ENCODE measurements at places on chromosomes 6 and 20.
A peak's percentile ranks its signal among the peaks of the same experiment; 100 is the strongest.

- DNase-seq, result no peak
Measured at GRCh38 chr6:157604816-157605215, 218.2 kb upstream of the SNX9 start.

DNA sequence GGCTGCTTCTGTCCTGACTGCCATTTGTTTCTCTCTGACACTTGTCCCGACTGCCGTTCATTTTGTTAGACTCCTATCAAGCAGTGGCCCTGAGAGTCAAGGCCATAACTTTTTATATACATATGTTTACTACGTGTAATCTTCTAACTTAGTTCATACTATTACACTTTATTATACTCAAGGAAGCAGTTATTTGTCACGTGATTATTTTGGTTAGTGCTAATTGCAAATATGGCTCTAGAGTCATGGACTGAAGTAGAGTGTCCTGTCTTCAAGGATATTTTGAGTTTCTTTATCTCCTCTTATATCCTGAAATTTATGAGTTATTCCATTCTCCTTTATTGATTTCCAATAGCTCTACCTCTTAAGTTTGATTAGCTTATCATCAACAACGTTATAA is 294.2 kb upstream of the RNF217 start:
- no peak for DNase-seq

GRCh38 chr6:3270258-3270657 is 11.5 kb downstream of the PSMG4 start:
- DNase-seq, result no peak

DNA sequence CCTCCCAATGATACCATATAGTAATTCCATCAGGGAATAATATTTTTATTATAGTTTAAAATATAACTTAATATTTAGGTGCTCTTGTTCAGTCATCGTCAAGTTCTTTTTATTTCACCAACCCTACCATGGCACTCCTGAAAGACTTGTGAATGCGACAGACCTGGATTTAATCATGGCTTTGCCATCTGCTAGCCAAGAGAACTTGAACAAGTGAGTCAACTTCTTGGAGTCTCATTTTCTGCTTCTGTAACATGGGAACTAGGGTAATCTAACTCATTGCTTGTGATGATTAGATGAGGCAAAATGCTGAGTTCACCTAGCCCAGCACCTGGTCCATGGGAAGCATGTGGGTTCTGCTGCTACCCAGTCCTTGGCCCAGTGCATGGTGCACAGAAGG is 62.9 kb downstream of the ESR1 start:
- no peak for DNase-seq

GRCh38 chr6:47677381-47678100 is 20.8 kb upstream of the ADGRF4 start:
- no peak for DNase-seq

- DNase-seq, result no peak
Measured at GRCh38 chr6:82761674-82762345, 303.8 kb downstream of the UBE3D start.

GRCh38 chr6:87723170-87724078 is 21.4 kb upstream of the AKIRIN2 start:
- peak; percentile 76 for DNase-seq

GRCh38 chr6:119643876-119644275 is 294.3 kb upstream of the MAN1A1 start:
- DNase-seq, result no peak

DNA sequence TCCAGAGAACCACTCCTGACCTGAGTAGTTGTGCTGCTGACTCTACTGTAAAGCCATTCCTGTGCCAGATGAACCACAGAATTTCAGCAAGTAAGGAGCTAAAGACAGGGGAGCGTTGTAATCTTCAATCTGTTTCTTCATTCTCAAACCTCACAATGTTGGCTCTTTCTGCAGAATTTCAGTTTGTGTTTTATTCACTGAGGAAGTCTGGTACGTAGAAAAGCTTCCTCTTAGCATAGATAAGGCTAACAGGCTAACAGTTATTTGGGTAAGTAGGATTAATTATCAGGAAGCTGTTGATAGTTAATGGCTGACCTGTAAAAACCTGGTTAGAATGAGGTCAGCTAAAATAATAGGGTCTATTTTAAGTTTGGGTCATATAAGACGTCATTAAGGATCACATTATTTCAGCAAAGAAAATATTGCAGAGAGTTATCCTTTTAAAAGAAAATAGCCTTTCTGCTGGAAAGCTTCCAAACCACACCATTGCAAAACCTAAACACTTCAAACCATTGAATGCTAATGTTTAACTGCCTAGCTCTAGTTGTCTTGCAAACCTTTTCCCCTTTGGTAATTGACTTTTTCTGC is 14.1 kb upstream of the TENT5A start:
- DNase-seq, result no peak

DNA sequence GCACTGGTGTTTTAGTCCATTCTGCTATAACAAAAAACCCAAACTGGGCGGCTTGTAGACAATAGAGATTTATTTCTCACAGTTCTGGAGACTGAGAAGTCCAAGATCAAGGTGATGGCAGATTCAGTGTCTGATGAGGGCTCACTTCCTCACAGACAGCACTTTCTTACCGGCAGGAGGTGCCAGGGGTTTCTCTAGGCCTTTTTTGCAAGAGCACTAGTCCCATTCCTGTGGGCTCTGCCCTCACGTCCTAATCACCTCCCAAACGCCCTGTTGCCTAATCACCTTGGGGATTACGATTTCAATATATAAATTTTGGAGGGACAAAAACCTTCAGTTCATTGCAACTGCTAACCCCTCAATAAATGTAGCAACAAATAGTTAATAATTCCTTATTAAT is 140.0 kb upstream of the SGK1 start:
- DNase-seq, result no peak

- peak; percentile 96 for DNase-seq
Measured at GRCh38 chr6:33860706-33861474, 57.1 kb upstream of the MLN start.

GRCh38 chr20:8860011-8860495 is 208.8 kb upstream of the PLCB4 start:
- DNase-seq, result no peak

GRCh38 chr6:90541221-90541620 is 45.7 kb downstream of the MAP3K7 start:
- DNase-seq, result peak; percentile 76

- DNase-seq, result no peak
Measured at GRCh38 chr6:129340983-129341382, 369.0 kb downstream of the ARHGAP18 start.

- no peak for DNase-seq
Measured at GRCh38 chr6:28407401-28407800, 7.9 kb upstream of the ZSCAN12 start.

- no peak for DNase-seq
Measured at GRCh38 chr20:48607544-48607865, 220.3 kb downstream of the PREX1 start.

- no peak for DNase-seq
Measured at GRCh38 chr6:51892750-51893149, 194.7 kb downstream of the PKHD1 start.

DNA sequence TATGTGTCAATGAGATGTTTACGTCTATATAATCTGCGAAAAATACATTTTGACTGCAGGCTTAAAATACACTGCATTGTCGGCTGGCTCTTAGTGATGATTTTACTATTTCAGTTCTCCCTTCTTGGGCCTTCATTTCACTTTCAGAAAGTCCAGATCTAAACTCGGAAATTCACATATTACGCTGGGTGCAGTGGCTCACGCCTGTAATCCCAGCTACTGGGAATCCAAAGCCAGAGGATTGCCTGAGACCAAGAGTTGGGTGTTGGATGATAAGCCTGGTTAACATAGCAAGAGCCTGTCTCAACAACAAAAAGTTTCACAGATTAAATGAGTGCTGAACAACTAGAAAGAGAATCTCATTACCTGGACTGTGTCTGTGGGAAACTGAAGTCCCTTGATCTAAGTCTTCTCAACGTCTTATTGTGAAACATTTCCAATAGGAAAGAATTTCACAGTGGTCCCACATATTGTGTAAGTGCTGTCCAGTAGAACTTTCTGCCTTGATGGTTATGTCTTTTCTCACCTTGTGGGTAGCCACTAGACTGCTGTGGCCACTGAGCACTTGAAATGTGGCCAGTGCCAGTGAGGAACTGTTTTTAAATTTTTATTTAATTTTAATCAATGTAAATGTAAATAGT is 1.9 kb downstream of the GINM1 start:
- DNase-seq, result no peak

DNA sequence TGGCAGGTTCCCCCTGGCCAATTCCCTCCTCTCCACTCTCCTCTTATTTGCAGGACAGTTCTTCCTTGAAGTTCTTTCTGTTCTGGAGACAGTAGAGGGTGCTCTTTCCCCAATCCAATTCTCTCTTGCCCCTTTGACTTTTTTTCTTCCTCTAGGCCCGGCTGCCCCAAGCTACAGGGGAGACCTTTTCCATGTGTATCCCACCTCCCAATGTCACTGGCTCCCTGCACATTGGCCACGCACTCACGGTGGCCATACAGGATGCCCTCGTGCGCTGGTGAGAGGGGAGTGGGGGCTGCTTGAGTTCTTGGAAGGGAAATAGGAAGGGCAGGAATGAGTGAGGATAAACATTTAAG is 1.5 kb downstream of the VARS2 start:
- DNase-seq, result peak; percentile 66

GRCh38 chr6:137851669-137852068 is 15.4 kb upstream of the TNFAIP3 start:
- no peak for DNase-seq

DNA sequence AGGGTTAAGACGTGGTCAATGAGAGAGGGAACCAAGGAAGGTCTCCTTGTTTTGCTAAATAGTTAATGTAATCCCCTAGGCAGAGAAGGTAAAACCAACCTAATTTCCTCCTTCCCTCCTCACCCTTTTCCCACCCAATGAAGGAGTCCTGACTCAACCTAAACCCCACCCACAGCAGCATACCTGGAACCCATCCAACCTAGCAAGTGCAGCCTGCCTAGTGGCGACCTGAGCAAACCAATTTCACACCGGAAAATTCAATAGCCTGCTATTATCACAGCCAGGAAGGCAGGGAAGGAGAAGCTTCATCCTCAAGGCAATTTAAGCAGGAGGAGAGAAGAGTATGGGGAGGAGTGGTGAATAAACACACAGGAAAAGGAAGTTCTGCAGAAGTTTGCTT is 46.9 kb downstream of the OSTM1 start:
- no peak for DNase-seq

DNA sequence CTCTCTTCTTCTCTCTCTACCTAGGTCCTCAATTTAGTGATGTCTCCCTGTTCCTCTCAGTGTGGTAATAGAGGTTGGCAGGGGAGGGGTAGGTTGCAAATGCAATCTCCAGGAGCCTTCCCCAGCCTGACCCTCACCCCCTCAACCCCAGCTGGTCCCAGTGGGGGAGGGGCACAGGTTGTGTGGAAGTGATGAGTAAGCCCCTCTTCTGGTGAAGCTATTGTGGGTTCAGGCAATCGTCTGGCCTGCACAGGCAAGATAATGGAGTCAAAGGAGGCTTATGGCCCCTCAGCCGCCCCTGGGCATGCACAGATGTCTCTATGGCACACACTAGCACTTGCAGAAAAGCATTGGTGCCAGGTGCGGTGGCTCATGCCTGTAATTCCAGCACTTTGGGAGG is 10.8 kb upstream of the ADA start:
- no peak for DNase-seq

GRCh38 chr6:163554663-163555062 is 140.1 kb downstream of the QKI start:
- peak; percentile 31 for DNase-seq

DNA sequence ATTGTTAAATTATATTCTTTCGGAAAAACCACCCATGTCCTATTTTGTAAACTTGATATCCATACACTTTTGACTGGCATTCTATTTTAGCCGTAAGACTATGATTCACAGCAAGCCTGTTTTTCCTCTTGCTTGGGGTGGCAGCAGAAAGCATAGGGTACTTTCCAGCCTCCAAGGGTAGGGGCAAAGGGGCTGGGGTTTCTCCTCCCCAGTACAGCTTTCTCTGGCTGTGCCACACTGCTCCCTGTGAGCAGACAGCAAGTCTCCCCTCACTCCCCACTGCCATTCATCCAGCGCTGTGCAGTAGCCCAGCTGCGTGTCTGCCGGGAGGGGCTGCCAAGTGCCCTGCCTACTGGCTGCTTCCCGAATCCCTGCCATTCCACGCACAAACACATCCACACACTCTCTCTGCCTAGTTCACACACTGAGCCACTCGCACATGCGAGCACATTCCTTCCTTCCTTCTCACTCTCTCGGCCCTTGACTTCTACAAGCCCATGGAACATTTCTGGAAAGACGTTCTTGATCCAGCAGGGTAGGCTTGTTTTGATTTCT is 2.1 kb upstream of the ESR1 start:
- DNase-seq, result no peak

GRCh38 chr20:32484958-32485769 is 100.0 kb downstream of the NOL4L start:
- DNase-seq, result peak; percentile 91

- no peak for DNase-seq
Measured at GRCh38 chr6:84771756-84772356, 7.5 kb upstream of the TBX18 start.

- DNase-seq, result no peak
Measured at GRCh38 chr6:109449795-109450673, 5.5 kb downstream of the MICAL1 start.

DNA sequence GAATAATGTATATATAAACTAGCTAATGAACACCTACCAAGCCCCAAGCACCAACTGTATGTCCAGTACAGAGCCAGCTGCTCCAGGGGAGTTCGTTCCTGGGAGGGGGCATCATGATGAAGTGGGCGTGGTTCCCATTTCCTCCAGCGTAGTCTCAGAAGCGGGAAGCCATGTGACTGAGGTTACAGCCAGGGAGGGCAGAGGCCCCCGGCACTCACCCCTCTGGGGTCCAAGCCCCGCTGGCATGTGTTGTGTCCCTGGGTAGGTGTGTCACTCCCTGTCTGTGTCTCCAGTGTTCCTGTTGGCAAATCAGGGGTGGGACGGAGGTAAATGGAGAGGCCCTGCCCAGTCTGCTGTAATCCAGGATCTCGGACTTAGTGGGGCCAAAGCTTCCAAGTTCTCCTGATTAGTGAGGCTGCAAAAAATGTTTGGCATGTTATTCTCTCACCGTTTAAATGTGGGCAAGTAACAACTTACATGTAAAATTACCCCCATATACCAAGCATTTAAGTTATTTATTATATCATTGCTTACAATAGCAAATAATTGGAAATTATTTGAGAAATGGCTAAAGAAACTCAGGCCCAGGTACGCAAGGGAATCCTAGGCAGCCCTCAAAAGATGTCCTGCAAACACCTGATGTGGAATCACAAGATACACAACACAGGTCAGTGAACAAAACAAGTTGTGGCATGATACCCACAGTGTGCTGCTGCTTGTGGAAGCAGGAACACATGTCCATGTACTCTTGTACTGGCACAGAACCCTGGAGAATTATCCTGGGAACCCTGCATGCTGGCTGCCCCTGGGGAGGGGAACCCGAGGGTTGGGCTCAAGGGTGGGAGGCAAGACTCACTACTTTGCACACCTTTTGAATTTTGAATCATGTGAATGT is 22.2 kb downstream of the FAM110A start:
- no peak for DNase-seq

DNA sequence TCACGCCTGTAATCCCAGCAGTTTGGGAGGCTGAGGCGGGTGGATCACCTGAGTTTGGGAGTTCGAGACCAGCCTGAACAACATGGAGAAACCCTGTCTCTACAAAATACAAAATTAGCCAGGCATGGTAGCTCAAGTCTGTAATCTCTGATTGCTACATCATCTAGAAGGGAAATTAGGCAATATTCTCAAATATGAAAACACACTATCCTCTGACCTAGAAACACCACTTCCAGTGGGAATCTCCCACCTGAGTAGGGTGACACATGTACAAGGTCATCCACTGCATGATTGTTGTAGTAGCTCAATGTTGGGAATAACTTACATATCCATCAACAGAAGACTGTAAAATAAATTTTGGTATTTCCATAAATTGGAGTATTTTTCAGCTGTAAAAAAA is 19.1 kb upstream of the SIRPD start:
- DNase-seq, result no peak

Data from RPMI8226 (cell line).